ENCODE measurements at places on chromosomes 1 and 21.

DNA sequence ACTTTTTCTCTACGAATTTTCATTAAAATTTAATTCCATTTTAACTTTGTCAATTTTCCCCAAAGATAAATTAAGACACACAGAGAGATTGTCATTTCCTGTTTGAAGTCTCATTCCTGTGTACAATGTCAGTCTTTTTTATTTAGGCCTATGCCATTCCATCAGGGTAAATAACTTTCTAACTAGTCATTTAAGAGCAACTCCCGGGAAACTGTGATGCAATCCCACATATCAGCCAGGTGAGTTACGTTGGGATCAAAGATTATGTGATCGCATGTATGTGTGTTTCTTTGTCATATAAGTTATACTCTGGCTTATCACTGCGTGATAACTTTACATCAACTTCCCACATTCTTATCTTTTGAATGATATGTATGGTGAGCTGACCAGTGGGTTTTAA lies 86.1 kb upstream of the S1PR1 start:
- peak; percentile 54 for DNase-seq

- DNase-seq, result no peak
Measured at GRCh38 chr1:71001624-71002023, 46.0 kb downstream of the PTGER3 start.

- no peak for DNase-seq
Measured at GRCh38 chr1:54488065-54488750, 59.8 kb upstream of the ACOT11 start.

DNA sequence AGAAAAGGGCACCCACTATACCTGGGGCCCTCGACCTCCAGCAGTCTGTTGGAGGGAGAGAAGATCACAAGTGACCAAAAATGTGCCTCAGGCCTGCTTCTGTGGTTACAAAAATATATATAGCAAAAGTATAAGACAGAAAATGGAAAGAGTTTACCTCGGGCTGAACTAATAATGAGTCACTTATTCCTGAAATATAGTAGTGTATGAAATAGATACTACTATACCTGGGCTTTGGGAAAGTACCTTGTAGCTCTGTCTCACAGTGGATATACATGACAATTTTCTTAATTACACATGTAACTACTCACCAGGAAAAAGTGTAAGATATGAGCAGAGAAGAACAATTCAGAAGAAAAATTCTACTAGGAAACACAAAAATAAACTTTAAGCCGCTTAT lies 7.3 kb upstream of the APCS start:
- no peak for DNase-seq

DNA sequence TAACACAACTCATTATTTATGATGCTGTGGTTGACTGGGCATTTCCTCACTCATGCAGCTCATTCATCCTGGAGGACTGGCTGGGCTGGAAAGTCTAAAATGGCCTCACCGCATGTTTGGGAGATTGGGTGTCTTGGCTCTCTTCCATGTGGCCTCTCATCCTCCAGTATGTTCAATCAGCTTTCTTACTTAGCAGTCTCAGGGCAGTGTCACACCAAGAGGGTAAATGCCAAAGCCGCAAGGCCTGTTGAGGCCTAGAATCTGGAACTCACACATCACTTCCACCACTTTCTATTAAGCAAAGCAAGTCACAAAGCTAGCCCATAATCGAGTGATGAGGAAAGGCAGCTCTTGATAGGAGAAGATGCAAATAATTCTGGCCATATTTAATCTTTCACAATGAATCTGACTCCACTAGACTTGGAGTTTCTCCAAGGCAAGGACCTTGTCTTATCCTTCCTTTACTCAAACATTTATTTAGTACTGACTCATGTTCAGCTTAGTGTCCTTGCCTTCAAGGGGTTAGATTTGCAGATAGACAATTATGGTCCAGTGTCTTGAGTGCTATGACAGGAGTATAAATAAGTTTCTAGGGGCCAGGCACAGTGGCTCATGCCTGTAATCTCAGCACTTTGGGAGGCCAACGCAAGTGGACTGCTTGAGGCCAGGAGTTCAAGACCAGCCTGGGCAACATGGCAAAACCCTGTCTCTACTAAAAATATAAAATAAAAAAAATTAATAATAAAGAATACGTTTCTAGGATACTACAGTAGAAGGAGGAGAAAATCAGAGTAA lies 45.1 kb downstream of the TMEM53 start:
- DNase-seq, result peak; percentile 77

- no peak for DNase-seq
Measured at GRCh38 chr1:109910963-109911798, 532 bp downstream of the CSF1 start.

DNA sequence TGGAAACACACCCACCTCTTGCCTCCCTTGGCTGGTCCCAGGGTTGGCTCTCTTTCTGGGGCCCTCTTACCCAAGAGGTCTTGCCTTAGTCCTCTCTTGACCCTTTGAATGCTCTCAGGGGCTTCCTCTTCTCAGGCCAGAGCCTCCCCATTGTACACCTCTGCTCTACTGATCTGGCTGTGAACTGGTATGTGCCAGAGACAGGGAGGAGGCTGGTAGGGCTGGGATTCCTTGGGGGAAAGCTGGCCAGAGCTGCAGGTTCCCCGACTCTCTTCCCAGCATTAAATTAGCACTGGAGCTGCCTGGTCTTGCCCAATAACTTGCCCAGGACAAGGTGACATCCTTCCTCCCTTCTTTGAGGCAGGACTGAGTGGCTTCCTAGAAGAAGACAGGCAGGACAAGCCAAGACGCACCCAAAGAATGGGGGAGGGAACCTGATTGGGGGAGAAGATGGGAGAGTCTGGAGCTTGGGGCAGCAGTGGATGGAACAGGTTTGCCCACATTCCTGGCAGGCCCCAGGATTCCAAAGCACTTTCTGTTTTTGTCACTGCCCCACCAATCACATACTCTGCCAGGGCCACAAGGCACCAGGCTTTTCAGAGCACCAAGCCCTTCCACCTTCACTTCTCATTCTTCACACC lies 37.2 kb upstream of the CITED4 start:
- DNase-seq, result peak; percentile 79

- peak; percentile 92 for DNase-seq
Measured at GRCh38 chr1:221439747-221440501, 302.0 kb downstream of the DUSP10 start.

DNA sequence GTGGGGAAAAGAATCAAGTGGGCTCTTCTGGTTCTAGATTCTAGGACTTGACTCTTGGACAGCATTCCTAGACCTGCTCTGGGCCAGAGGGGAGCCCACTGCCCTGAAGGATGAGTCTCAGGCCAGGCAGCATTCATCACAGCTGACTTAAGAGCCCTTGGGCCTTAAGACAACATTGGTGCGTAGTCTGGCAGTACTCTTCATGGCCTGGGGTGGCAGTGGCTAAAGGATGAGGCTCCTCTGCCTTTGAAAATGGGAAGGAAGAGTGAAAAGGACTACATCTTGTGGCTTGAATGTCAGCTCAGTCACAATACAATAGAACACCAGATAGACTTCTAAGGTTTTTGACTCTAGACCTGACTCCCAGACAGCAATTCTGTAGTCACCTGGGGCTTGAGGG lies 1415.1 kb upstream of the PRMT6 start:
- DNase-seq, result no peak

- DNase-seq, result no peak
Measured at GRCh38 chr1:171107262-171107940, 16.7 kb downstream of the FMO3 start.

DNA sequence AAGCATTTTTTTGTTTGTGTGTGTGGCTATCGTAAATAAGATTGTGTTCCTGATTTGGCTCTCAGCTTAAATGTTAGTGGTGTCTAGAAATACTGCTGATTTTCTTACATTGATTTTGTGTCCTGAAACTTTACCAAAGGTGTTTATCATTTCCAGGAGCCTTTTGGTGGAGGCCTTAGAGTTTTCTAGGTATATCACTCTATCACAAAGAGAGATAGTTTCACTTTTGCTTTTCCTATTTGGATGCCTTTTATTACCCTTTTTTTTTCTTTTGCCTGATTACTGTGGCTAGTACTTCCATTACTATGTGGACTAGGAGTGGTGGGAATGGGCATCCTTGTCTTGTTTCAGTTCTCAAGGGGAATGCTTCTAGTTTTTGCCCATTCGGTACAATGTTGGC lies 109.6 kb downstream of the S1PR1 start:
- no peak for DNase-seq

DNA sequence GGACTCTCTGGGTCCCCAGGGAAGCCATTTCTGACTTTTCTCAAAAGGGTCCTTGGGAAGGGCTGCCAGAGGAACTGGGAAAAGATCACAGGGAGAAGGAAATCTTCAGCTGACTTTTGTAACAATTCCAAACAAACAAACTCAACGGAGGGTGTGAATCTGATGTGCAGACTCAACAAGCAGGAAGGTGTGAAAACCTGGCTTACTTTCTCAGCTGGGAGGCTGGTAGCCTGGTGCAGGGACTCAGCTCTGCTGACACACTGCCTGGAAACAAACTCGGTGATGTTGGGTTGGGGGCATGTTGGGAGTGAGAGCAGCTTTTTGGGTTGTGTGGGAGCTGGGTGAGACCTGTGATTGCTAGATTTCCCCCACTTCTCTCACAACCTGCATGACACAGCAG lies 10.2 kb upstream of the HSD3B2 start:
- no peak for DNase-seq

- no peak for DNase-seq
Measured at GRCh38 chr1:22416555-22417454, 34.8 kb upstream of the ZBTB40 start.

- no peak for DNase-seq
Measured at GRCh38 chr1:46246548-46247435, 771 bp upstream of the RAD54L start.

DNA sequence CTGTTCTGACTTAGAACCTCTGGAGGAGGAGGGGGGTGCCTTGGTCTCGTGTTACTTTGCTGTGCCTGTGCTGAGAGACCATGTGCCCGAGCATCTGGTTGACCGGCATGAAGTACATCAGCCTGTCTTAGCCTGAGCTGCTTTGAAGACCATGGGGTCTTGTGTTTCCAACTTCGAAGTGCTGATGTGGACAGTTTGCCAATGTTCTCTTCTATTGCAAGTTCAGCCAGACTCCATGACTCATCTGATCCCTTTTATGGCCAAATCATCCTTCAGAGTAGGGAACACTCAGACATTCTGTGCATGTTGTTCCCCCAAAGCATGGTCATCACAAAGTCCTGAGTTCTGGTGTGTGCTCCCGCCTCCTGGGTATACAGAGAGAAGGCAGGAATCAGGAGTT lies 6.0 kb upstream of the PLA2G2C start:
- DNase-seq, result no peak

DNA sequence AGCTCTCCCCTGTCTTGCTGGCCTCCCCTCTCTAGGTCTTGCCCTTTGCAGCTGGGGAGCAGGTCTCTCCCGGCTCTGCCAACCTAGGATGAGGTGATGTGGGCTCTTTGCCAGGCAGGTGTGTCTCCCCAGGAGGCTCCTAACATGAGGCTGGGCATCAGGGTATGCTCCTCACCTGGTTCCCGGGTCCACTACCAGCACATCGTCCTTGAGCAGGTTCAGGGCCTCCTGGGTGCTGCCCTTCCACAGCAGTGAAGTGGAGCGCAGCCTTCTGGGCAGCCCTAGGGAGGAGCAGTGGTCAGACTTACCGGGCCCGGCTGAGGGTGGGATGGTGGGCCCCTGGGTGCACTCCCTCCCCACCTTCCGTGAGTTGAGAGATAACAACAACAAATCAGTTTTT lies 17.5 kb downstream of the LACTBL1 start:
- no peak for DNase-seq

- DNase-seq, result no peak
Measured at GRCh38 chr1:93275634-93276295, 69.9 kb upstream of the DR1 start.

- DNase-seq, result no peak
Measured at GRCh38 chr1:1427106-1427819, 6.2 kb upstream of the ANKRD65 start.

DNA sequence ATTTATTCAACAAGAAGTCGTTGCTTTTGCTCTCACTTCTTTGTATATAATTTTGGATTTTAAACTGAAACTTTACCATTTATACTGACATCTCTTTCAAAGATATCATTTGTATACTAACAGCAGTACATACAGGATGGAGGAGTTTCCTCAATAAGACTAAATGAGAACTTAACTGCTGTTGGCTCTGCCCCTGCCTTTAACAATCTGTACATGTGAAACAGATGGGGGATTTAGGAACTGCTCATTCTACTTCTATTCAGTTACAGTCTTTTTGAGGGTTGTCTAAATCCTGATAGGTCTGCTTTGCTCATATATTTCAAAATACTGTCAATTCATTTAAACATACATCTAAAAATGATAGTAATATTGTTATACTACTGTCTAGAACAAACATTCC lies 663.2 kb downstream of the ADGRL2 start:
- DNase-seq, result no peak

DNA sequence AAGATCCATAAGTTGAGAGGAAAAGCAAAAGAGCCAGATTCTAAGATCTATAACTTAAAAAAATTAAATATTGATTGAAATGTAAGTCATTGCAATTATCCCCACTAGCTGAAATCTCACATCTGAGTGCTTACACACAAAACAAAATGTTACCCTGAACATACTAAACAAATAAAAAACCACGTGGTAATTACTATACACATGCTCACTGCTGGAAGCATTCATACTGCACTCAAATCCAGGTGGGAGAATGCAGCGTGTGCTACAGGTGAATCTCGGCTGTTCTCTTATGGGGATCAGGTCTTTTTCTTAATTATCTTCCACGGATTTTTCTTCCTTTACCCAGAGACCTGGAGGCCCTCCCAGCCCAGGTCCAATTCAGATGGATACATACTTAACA lies 74.3 kb downstream of the SDC3 start:
- no peak for DNase-seq

GRCh38 chr1:225435957-225436392 lies 8.1 kb upstream of the LBR start:
- no peak for DNase-seq

GRCh38 chr1:38940339-38941047 lies 1.1 kb downstream of the RHBDL2 start:
- DNase-seq, result no peak

DNA sequence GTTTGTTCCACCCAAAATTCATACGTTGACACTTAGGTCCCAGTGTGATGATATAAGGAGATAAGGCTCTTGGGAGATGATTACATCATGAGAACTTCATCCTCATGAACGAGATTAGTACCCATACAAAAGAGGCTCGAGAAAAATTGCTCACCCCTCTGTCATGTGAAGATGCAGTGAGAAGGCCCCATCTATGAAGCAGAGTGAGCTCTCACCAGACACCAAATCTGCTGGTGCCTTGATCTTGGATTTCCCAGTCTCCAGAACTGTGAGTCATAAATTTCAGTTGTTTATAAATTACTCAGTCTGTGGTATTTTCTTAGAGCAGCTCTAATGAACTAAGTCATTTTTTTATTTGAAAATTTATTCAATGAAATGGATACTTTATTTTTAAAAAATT lies 42.6 kb upstream of the USP25 start:
- no peak for DNase-seq

DNA sequence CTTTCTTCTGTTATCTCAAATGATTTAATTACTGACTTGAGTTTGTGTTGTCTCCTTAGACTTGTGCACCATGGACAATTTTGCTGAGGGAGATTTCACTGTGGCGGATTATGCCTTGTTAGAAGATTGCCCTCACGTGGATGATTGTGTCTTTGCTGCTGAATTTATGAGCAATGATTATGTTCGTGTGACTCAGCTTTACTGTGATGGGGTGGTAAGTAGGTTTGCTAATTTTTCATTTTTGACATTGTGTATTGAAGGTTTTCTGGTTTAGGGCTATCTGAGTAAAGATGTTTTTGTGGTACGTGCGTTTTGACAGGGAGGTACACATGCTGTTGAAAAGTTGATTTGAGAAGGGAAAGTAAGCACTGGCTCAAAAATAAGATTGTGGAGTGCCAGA lies 14.1 kb downstream of the TTC3 start:
- DNase-seq, result no peak

All from epithelial cell of prostate (primary cell).